ENCODE measurements at places on chromosomes 3 and 15.

DNA sequence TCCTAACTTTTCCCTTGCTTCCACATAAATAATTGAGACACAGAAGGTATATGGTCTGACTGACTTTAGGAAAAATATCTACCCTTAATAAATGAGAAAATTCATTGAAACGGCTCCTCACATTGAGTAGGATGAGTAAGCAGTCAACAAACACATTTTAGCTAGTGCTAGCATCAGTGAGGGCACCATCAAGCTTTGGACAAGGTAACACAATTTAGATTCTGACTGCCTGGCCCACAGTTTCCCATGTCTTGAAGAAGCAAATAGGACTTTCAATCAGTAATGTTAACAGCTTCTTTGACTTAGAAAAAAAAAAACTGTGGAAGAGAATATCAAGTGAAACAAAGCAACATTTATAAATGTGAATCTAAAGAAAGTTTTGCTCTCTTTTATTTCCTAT, 70.1 kb upstream of the MBNL1 start:
- no peak for DNase-seq

GRCh38 chr15:85527895-85528294, 147.5 kb downstream of the AKAP13 start:
- DNase-seq: no peak

GRCh38 chr15:70826634-70827033, 27.3 kb downstream of the LARP6 start:
- no peak for DNase-seq

DNA sequence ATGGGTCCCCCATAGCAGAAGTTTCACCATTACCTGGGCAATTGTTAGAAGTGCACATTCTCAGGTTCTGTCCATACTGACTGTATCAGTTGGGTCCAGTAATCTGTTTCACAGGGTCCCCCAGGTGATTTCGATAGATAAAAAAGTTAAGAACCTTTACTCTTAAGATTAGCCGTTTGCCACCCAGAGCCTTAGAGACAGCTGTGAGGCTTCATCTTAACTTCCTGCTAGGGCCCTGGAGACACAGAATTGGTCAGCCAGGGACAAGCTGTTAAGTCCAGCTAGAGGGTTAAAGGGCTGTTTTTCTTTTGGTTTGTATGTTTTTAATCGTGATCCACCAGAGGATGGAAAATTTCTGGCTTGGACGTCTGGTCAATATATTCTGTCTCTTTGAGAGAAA, 6.7 kb downstream of the FAM162A start:
- DNase-seq: no peak

DNA sequence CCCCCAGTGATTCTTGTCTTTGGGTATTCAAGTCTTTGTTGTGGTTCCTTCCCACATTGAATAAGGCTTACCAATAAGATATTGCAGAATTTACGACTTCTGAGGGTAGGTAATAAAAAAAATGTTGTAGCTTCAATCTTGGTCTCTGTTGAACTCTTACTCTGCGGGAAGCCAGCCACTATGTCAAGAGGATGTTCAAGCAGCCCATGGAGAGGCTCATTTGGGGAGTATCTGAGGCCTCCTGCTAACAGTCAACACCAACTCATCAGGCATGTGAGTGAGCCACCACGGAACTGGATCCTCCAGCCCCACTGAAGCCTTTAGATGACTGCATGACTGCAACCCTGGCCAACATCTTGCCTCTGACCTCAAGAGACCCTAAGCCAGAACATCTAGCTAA, 3.2 kb upstream of the TBC1D23 start:
- DNase-seq: no peak

- DNase-seq: peak; percentile 84
Observed at GRCh38 chr3:5006755-5007202, 27.5 kb downstream of the BHLHE40 start.
